Activated CD4-positive, alpha-beta T cell treated with anti-CD3 and anti-CD28 coated beads, Interleukin-2, amount 10 ng/mL, durations not matched to agents 7 days and 5 days (primary cell): ENCODE measurements at places on chromosomes 7 and 10.
A peak's percentile ranks its signal among the peaks of the same experiment; 100 is the strongest.

DNA sequence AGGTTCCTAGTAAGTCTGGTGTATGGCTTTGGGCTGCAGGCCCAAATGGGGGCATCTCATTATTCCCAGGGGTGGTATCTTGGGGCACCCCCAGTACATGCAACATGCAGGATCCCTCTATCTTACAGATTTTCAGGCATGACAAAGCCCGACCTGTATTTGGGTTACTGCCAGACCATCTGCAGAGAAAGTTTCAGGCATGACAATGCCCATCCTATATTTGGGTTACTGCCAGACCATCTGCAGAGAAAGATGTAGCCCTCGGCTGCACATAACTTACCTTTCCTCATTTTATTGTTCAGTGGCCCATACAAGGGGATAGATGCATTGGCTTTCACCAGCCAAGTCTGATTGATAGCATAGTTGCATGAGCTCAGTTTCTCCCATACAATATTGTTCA lies 112.2 kb upstream of the RAB18 start:
- H3K27ac ChIP-seq, result no peak overlapping the region
- H3K4me1 ChIP-seq, result no peaks in the 10 kb centered on the region
- H3K4me3 ChIP-seq, result no peak overlapping the region
- H3K27me3 ChIP-seq, result peaks cover 19% of the 10 kb centered on the region
- no peaks in the 10 kb centered on the region for H3K36me3 ChIP-seq

- H3K36me3 ChIP-seq, result peaks cover 41% of the 10 kb centered on the region
- H3K4me1 ChIP-seq, result peaks cover 31% of the 10 kb centered on the region
- no peak overlapping the region for H3K27ac ChIP-seq
Observed at GRCh38 chr7:32507414-32507813, 12.1 kb downstream of the AVL9 start.

DNA sequence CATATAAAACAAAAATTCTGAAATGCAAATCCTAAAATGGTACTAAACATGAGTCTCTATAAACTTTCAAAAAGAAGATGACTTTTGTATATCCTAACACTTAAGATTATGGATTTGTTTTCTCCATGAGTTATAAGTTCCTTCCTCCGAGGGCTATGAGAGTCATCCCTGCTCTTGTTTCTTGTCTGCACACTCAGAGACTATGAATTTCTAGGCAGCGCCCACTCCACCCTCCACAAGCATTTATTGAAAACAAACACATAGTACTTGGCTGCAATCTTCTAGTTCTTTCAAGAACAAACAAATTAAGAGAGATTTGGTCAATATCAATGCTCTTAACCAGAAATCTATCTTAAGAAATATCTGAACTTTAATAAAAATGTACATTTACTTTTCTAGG lies 211.7 kb downstream of the DKK1 start:
- no peaks in the 10 kb centered on the region for H3K4me1 ChIP-seq
- no peak overlapping the region for H3K4me3 ChIP-seq
- no peak for DNase-seq
- no peaks in the 10 kb centered on the region for H3K36me3 ChIP-seq
- no peaks in the 10 kb centered on the region for H3K27me3 ChIP-seq
- H3K27ac ChIP-seq, result no peak overlapping the region

DNA sequence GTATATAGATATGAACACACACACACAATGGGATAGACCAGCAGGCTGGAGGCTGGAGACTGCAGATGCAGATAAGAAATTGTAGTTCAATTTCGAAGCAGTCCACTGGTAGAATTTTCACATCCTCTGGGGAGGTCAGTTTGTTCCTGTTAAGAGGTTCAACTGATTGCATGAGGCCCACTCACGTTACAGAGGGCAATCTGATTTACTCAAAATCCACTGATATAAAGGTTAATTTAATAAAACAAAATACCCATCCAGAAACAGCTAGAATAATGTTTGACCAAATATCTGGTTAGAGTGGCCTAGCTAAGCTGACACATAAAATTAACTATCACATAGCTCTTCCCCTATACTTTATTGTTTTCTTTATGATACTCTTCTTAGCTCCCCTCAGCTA lies 162.9 kb upstream of the SMIM30 start:
- no peak overlapping the region for H3K4me3 ChIP-seq
- H3K36me3 ChIP-seq, result no peaks in the 10 kb centered on the region
- no peak overlapping the region for H3K27ac ChIP-seq
- no peaks in the 10 kb centered on the region for H3K27me3 ChIP-seq
- DNase-seq, result no peak

- no peak overlapping the region for H3K4me3 ChIP-seq
- no peaks in the 10 kb centered on the region for H3K4me1 ChIP-seq
- H3K27me3 ChIP-seq, result no peaks in the 10 kb centered on the region
- peak; percentile 62 for DNase-seq
Observed at GRCh38 chr7:97179454-97180104, 62.1 kb downstream of the SDHAF3 start.

DNA sequence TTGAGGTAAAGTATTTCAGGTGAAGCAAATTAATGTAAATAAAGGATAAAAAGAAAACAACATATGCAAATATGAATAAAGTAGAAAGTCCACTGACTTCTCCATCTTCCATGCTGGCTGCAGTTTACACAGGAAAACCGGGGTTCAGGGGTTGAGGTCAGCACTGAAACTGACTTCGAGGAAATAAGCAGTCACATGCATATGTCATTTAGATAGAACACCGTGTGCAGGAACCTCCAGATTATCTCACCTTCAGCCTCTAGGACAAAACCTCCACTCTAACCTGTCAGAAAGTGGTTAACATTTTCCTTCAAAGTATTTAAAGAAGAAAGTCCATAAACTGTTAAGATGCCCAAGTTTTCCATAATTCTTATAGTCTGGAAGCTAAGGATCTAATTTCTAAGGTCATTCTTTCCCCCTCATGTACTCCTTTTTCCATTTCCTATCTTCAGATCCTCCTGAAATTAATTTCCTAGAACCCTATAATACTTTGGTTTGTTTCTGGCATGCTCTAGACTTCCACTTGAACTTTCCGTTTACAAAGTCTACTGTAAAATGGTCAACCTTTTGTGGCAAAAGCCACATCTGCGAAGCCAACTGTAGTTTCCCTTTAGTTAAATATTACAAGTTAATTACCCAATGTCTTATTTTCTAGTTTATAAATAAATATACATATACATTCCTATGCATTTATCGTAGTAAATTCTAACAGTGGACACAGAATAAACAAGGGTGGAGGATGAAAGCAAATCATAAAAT lies 173.3 kb downstream of the RAPGEF5 start:
- no peak for DNase-seq
- H3K27me3 ChIP-seq, result peaks cover 42% of the 10 kb centered on the region
- H3K27ac ChIP-seq, result no peak overlapping the region
- no peaks in the 10 kb centered on the region for H3K36me3 ChIP-seq
- H3K4me1 ChIP-seq, result peaks cover 11% of the 10 kb centered on the region
- H3K4me3 ChIP-seq, result no peak overlapping the region

- H3K27me3 ChIP-seq, result no peaks in the 10 kb centered on the region
- peaks cover 53% of the 10 kb centered on the region for H3K4me1 ChIP-seq
- H3K36me3 ChIP-seq, result peaks cover 39% of the 10 kb centered on the region
- peak; percentile 75 for DNase-seq
- no peak overlapping the region for H3K4me3 ChIP-seq
Observed at GRCh38 chr10:100518761-100519241, 860 bp downstream of the SEC31B start.

- H3K4me3 ChIP-seq, result no peak overlapping the region
- H3K27me3 ChIP-seq, result no peaks in the 10 kb centered on the region
- H3K36me3 ChIP-seq, result no peaks in the 10 kb centered on the region
- no peak for DNase-seq
Observed at GRCh38 chr7:141991140-141991539, 4.5 kb upstream of the MGAM start.
